ENCODE measurements at places on chromosomes 3 and 15.
A peak's percentile ranks its signal among the peaks of the same experiment; 100 is the strongest.

DNA sequence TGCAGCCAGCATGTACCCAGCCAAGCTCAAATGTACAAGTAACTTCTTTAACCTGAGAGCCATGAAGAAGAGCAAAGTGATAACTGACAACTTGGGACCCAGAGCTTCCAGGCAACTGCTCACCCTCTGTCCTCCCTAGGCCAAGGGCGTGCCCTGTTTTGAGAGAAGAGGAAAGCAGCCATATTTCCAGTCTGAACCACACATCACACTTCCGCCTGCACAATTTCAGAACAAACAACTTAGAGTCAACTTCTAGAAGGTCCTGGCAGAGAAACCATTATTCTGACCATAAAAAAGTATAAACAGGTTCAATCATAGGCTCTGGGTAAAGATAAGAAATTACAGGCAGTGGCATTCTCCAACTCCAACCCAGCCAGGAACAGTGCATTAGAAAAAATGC lies 50.1 kb downstream of the ITGB5 start:
- no peak for DNase-seq

GRCh38 chr3:56923526-56924224 lies 121.9 kb upstream of the ARHGEF3 start:
- no peak for DNase-seq

DNA sequence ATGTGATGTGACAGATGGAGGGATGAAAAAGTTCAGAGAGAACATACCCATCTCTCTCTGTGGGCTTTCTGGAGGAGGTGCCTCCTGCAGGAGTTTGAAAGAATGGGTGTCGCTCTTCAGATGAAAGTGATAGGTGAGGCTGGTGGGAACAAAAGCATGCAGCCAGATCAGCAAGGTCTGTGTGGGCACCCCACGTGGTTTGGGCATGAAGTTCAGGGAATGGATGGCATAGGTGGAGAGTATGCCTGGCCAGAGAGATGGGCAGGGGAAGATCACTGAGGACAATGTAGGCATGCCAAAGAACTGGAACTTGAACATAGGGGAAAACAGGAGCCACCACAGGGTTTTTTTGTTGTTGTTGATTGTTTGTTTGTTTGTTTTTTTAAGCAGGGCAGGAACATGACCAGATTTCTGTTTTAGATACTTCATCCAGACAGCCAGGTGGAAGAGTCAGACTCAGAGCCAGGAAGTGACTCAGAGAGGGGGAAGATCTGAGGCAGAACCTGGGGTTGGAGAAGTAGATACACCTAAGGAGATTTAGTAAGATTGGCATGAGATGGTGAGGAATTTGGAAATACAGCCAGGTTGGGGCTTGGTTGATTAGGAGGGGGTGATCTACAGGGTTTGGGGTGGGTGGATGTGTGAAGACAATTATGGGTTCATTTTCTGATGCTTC lies 64.8 kb upstream of the CLSTN2 start:
- no peak for DNase-seq

GRCh38 chr15:75425966-75426500 lies 25.5 kb downstream of the SIN3A start:
- no peak for DNase-seq

GRCh38 chr3:46860810-46861604 lies 2.2 kb downstream of the MYL3 start:
- no peak for DNase-seq

DNA sequence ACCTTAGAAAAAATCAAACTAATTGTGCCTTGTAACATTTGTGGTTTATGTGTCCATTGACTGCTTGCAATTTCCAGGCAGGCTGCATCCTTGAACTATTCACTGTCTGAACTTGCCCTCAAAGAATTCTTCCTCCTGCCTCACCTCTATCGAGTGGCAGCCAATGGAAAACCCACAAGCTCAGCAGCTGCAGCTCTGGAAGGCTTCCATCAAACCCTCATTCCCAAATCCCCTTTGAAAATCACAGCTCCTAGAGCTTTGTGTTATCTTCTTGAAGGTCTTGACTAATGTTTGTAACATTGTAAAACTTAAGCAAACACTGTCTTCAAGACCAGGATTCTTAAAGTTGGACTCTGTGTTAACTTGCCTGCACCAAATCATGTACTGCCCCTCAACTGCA lies 81.1 kb downstream of the FILIP1L start:
- DNase-seq: no peak

DNA sequence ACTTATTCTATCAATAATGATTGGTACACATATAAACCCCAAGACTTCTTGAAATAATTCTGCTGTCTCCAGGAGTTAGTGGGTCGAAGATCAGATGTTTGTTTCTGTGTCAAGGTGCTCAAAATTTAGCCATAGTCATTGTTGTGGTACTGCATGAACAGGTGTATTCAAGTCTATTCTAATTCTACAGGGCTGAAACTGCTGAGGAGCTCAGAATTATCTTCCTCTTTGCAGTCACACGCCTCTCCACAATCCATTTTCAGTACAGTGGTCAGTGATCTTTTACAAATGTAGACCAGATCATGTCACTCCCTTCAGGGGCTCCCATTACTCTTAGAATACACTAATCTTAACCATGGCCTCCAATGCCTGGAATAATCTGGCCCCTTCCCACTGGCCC lies 527.5 kb downstream of the NTRK3 start:
- no peak for DNase-seq

GRCh38 chr3:46646700-46647099 lies 34.4 kb downstream of the FAM240A start:
- no peak for DNase-seq

DNA sequence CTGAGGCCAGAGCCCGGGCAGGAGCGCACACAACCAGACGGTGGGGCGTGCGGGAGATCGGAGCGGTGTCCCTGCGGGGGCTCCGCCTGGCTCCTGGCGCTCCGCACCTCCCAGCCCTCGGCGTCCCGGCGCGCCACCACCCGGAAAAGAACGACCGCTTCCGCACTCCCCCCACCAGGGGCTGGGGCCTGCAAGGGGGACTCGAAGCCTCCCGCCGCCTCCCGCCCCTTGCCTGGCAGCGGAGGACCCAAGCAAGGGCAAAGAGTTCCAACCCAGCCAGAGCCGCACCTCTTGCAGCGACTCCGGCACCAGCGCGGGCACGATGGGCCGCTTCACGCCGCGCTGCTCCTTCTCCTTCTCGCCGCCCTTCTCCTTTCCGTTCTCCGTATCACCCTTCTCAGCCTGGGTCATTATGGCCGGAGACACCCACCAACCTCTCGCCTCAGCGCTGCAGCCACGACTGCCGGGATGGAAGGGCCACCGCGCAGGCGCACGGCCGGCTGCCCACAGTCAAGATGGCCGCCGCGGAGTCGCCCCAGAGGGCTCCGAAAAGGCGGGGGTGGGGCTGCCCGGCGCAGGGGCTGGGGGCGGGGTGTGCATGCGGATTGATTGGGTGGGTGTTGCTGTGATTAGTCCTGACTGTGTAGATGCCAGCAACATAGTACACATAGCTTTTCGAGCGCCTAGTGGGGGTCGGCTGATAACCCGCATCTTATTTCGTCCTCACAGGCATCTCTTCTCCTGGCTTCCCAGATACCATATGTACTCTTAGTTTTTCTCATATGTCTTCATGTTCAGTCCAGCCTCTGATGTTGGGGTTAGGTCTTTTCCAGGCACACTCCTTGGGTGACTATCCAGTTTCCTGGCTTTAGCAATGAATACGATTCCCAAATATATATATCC lies at the start of gene ACTR8:
ACTR8 (minus strand) TSS at position 462 of the 903 bp plus-strand sequence; CDS start at position 411, 51 bp downstream.
- peak; percentile 76 for DNase-seq

DNA sequence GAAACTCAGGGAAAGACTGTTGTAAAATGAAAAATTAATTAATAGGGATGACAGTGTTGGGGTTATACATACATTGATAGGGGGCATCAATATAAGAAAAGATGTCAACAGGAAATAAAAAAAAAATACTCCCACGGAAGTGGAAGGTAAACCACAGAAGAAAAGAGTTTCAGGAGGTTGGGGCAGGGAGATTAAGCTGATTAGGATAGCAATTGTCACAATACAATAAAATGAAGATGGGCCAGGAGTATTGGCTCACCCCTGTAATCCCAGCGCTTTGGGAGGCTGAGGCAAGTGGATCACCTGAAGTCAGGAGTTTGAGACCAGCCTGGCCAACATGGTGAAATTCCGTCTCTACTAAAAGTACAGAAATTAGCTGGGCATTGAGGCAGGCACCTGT lies 536.1 kb downstream of the AGBL1 start:
- no peak for DNase-seq

DNA sequence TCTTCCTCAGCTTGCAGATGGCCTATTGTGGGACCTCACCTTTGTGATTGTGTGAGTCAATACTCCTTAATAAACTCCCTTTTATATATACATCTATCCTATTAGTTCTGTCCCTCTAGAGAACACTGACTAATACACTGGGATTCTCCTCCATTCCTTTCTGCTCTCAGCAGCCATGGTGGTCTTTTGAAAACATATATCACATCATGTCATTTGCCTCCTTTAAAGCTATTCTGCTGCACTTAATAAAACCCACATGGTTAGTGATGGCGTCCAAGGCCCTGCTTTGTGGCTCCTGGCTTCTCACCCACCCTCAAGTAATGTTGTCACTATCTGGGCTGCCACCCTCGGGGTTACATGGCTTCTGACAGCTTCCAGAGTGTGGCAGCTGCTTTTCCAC lies 169.5 kb downstream of the CADPS start:
- DNase-seq: no peak

DNA sequence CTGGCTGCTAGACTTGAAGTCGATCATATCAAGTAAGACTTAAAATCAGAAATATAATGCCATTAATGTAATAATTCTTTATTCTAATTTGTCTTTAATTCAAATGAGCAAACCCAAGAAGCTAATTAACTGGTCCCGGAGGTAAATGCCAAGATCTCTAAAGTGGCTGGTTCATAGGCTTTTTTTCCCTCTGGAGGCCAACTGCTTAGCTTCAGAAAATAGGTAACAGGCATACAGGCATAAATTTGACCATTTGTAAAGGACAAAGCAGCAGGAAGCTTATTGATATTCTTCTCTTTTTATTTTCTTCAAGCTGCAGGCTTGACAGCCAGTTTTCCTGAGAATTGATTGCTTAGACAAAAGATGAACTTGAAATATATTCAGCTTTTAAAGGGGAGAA lies 158.6 kb upstream of the RAP2B start:
- no peak for DNase-seq

GRCh38 chr3:174193604-174194003 lies 665.5 kb upstream of the NAALADL2 start:
- DNase-seq: no peak

DNA sequence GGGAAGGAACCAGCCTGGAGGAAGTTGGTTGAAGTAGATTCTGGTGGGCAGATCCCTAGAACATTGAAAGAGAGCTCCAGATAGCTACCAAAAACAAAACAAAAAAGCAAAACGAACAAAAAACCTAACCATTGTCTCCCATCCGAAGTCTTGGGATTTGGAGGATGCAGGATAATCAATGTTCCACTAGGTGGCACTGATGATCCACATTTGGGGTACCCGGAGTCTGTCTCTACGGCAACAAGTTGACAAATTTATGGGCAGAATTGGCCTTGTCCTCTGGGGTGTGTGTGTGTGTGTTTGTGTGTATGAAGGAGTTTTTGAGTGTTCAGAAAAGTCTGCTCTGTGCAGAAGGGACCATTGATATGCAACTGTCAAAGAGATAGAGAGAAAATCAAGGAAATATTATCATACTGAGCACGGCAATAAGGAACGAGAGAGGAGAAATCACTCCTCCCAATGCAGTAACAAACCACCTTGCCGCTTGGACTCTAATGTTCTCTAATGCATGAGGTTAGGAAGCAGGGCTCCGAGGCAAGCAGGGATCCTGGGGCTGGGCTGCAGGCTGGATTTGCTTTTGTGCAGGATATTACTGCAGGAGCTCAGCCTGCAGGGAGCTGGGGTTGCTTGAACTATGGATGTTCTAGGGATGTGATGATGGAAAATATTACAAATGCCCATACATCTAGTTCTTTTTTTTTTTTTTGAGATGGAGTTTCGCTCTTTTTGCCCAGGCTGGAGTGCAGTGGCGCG lies 59.8 kb upstream of the KLHL25 start:
- peak; percentile 51 for DNase-seq

DNA sequence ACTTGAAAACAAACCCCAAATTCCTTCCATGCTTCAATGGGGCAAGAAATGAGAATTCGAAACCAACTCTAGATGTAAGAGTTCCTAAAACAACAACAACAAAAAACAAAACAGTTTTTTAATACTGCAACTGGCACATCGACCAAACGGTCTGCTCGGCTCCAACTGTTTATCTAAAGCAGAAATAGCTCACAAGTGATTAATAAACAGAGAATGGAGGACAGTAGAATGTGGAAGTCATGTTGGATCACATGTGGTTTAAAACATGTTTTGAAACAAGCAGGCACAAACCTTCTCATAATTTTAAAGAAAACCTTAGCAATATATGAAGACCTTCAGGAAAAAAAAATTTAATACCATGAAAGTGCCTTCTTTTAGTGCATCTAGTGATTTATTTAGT lies 55.1 kb downstream of the SETMAR start:
- DNase-seq: no peak

DNA sequence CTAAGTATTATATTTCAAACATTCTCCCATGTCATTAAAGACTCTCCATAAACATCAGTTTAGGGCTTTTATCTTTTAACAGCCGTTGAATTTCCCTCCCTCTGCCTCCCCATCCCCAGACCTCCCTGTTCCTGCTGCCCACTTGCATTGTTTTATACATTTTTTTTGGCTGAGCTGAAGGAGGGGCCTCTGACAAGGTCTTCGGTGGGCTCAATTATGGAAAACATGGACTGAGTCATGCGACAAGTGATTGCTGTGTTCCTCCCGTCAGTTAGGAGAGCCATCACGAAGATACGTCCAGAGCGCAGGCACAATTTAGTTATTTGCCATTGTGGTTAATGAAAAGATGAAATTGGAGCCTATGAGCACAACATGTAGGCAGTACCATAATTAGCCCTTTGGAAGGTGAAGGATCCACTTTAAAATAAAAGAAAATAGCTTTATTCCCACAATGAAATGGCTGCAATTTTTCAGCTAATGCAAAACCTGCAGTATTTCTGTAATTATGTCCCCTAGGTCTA lies 12.0 kb upstream of the NMNAT3 start:
- DNase-seq: no peak

GRCh38 chr3:134366928-134367811 lies 7.1 kb downstream of the AMOTL2 start:
- no peak for DNase-seq

DNA sequence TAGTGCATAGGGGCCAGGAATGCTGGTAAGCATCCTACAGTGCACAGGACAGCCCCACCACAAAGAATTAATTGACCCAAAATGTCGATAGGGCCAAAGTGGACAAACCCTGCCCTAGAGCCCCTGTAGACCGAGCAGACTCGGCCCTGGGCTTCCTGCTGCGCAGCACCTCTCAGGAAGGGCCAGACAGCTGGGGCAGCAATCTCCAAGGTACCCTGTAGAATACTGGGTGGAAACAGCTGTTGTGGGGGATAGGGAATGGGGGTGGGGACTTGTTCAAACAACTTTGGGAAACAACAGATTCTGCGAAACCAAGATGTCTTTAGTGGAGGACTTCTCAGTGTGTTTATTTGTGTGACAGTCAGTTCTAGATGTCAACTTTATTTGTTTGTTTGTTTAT lies 67.1 kb downstream of the MRPL46 start:
- DNase-seq: no peak

- no peak for DNase-seq
These were observed 716 bp downstream of the SELENOS start for GRCh38 chr15:101276501-101277037.
